ENCODE measurements at places on chromosomes 5 and 9.

- no peak for DNase-seq
Measured at GRCh38 chr9:69186841-69187611, 12.9 kb downstream of the TJP2 start.

DNA sequence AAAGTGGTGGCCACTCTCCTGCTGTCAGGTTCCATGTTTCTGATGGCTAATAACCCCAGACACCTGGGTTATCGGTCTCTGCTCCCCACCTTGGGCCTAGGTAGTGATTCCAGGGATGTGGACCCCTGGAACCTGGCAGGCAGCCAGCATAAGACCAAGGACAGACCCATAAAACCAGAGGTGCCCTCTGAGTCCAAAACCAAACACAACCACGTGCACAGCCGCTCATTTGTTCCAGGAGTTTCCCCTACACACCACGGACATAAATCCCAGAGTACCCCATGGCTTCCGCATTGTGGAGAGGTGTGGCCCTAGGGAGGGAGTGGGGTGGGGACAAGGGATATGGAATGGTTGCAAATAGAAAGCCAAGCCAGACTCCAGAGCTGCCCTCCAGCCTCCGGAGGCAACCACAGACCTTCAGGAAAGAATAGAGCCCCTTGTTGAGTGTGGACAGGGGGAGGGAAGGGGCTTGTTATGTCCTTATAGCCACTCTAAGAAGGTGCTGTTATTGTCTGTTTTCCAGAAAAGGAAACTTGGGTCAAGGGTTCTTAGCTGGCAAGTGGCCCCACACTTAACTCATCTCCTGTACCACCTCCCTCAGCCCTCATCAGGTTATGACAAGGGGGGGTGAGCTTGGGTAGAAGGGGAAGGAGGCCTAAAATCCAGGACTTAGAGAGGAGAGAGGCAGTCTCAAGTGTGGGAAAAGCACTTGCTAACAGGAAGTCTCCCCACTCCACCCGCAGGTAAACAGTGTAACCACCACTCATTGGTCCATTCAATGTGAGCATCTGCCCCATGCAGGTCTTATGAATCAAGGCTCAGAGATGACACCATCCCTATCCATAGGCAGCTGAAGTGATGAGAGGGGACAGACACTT lies 23.6 kb upstream of the CYSTM1 start:
- DNase-seq, result no peak

DNA sequence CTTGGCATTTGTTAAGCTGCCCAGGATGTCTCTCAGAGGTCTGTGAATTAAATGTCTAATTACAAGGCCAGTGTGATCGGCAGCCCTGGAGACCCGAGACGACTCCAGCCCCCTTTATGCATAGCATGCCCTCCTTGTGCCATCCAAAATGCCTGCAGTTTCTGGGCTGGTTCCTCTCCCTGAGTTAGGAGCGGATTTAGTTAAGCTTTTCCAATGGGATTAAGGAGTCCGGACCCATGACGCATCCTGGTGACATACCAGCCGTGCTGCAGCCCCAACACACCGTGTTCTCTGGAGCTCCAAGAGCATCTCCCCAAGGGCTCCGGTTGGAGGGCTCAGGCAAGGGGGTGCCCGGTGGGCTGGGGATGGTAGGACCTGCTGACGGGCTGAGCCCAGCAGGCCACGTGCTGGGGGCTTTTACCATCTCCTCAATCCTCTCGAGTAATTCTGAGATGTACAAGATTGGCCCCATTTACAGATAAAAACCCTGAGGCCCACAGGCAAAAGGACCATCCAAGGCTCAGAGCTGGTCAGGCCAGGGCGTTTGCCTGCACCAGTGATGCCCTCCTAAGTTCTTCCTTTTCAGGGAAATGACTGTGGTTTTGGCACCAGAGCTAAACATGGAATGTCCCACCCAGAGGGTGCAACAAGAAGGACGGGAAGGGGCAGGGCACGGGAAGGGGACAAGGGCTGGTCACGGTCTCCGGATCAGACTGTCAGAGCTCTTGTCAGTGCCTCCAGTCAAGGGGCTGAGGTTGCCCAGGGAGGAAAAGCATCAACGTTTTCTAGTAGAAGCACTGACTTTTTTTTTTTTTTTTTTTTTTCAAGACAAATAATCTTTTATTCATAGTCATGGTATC lies 82.6 kb upstream of the PHYKPL start:
- no peak for DNase-seq

DNA sequence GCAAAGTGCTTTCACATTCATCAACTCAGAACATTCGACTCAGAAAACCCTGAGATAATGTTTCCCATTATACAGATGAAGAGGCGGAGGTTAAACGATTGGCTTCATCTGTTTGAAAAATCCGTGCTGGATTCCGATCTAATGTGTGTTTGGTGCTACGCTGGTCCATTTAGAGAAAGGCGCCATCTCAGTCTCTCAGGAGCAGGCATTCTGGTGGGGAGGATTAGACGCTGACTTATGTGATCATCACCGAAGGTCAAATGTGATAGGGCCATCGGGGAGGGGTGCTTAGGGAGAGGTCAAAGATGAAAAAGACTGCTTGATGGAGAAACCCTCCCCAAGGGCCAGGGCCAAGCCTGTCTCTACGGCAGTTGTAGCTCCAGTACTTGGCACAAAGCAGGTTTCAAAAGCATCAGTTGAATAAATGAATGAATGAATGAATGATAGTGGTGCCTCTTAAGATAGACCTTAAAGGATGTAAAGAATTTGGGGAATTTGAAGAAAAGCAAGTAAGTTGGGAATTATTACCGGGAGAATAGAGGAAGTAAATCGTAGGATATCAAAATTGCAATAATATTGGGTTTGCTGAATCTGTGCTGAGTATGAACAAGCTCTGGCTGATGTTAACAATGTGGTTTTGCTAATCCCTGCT lies 160.6 kb upstream of the SHB start:
- DNase-seq, result no peak

DNA sequence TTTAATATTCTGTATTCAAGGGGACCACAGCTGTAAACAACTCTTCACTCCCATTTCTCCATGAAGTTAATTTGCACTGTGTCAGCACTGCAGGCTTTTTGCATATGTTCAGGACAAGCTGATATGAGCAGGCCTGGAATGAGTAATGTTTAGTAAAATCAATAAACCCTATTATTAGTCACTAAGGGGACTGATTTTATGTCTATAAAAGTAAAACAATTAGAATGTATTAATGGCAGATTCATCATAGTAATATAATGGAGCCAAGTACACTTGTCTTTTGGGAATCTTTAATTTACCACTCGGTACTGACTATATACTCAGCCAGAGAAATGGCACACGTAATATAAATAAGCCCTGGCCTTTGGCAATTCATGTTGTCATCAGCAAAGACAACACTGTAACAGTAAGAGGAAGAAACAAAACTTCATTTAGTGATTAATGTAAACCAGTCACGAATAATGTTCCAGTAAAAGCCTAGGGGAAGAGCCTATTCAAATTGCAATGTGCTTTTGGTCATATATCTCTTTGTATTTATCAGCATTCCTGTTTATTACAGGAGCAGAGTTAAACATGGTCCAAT lies 111.6 kb downstream of the ZNF608 start:
- DNase-seq, result no peak

GRCh38 chr5:111859031-111859430 lies 102.0 kb upstream of the NREP start:
- no peak for DNase-seq

DNA sequence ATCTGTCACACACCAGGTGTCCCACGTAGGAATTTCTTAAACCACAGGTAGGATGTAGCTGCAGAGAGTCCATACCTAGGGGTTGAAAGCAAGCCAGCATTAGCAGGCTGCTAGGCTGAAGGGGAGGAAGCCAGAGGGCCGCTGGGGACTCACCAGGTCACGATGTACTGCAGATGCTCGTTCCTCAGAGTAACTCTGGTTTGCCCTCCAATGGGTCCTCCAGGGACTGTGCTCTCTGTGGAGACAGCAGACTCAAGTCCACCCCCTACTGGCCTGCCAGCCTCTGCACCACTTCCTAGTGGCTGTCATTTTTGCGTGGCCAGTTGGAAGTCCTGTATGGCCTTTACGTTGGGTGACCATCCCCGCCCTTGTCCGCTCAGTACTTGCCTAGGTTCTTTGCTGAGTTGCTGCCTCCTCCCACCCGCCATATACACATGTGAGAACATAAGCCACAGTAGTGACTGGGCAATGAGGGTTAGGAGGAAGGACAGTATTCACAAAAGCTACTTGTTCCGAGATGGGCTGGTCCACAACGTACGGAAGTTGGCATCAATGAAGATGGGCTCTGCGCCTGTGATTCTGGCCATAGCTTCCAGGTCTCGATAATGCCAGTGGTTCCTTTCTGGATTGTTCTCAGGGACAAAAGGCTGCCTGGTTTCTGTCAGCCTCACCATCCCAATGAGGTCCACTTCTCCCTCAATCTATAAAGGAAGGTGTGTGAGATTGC lies 4.1 kb downstream of the RPL7A start:
- no peak for DNase-seq

GRCh38 chr9:114016629-114017423 lies 61.3 kb downstream of the AMBP start:
- no peak for DNase-seq

DNA sequence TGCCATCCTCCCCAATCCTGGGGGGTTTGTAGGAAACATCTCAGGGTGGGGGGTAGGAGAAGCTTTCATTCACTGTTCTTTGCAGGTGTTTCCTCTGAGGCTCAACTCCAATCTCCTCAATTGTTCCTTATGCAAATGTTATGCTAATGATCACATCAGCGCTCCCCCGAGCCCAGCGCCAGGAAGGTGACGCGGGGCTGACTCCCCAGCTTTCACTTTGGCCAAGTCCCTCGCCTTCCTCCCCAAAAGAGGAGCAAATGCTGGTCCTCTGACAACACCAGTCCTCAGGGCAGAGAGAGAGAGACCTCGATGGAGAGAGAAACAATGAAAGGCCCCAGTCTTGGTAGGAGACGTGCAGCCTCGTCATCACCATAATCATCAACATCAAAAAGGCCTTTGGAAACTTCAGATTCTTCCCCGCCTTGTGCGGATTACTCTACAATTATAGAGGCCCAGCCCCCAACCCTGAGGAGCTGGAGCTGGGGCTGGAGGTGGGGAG lies 39.1 kb downstream of the PCDH1 start:
- no peak for DNase-seq

- no peak for DNase-seq
Measured at GRCh38 chr5:150208187-150209098, 18.6 kb downstream of the SLC6A7 start.

DNA sequence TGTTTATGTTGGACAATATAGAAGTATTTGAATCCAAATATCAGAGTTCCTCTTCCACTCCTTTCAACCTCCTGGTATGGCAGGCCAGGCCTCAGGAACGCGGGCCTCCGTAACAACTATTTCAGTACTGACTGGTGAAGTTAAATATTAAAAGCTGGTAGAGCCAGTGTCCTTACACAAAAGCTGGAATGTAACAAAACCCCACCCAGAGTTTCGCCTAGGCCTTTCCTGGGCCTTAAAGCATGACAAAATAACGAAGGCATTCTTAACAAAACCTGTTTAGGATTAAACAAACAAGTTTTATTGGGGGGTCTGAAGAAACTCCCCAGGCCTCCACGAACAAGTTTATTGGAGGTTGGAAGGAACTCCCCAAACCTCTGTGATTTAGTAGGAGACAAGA lies 61.6 kb upstream of the GNE start:
- DNase-seq, result no peak

- no peak for DNase-seq
Measured at GRCh38 chr9:134459164-134459563, 132.9 kb downstream of the RXRA start.

GRCh38 chr5:62457071-62457470 lies 44.5 kb downstream of the IPO11 start:
- DNase-seq, result no peak

DNA sequence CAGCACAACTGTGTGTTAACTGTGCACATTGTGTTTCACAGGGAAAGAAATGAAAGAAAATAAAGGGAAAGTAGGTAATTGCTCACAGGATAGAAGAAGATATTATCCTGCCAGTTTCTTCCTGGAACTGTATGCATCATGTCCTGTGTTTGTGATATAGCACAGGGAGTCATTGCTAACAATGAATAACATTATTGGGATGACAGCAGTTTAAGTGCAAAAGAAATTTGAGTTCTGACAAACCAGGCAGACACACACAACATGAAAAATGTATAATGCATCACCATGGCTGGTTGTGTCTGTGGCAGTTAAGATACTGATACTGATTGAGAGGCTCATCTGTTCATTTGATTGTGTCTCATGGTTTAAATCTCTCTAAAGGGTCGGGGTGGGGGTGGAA lies 145.4 kb downstream of the SPATA31D1 start:
- DNase-seq, result no peak

DNA sequence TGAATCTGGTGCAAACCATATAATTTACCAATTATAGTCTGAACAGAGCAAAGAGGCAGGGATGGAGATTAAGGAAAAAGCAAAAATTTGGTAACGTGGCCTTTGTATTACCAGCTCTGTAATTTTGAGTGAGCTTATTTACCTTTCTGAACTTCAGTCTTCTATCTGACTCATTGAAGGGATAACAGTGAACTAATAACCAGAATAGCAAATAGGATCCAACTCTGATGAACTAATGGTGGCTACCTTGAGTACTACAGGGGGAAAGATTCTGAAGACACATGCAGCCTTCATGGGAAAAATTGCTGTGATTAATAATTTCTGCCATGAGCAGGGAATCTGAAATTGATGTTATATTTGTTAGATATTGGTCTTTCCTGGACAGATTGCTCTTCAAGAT lies 23.0 kb upstream of the LARP1 start:
- DNase-seq, result no peak
